ENCODE measurements at places on chromosomes 4 and X.
A peak's percentile ranks its signal among the peaks of the same experiment; 100 is the strongest.

GRCh38 chr4:104559502-104559901, 64.8 kb upstream of the CXXC4 start:
- H3K27ac ChIP-seq: no peak overlapping the region
- H3K36me3 ChIP-seq: no peaks in the 10 kb centered on the region

- H3K4me1 ChIP-seq: no peaks in the 10 kb centered on the region
- no peak overlapping the region for H3K27ac ChIP-seq
- H3K27me3 ChIP-seq: no peaks in the 10 kb centered on the region
- no peak for DNase-seq
- H3K36me3 ChIP-seq: no peaks in the 10 kb centered on the region
- no peak overlapping the region for H3K4me3 ChIP-seq
Observed at GRCh38 chrX:46713672-46714490, 45.0 kb downstream of the SLC9A7 start.

GRCh38 chr4:129583868-129584267, 487.9 kb downstream of the C4orf33 start:
- no peak overlapping the region for H3K4me3 ChIP-seq
- H3K27ac ChIP-seq: no peak overlapping the region
- H3K27me3 ChIP-seq: no peaks in the 10 kb centered on the region
- H3K4me1 ChIP-seq: no peaks in the 10 kb centered on the region
- no peaks in the 10 kb centered on the region for H3K36me3 ChIP-seq

DNA sequence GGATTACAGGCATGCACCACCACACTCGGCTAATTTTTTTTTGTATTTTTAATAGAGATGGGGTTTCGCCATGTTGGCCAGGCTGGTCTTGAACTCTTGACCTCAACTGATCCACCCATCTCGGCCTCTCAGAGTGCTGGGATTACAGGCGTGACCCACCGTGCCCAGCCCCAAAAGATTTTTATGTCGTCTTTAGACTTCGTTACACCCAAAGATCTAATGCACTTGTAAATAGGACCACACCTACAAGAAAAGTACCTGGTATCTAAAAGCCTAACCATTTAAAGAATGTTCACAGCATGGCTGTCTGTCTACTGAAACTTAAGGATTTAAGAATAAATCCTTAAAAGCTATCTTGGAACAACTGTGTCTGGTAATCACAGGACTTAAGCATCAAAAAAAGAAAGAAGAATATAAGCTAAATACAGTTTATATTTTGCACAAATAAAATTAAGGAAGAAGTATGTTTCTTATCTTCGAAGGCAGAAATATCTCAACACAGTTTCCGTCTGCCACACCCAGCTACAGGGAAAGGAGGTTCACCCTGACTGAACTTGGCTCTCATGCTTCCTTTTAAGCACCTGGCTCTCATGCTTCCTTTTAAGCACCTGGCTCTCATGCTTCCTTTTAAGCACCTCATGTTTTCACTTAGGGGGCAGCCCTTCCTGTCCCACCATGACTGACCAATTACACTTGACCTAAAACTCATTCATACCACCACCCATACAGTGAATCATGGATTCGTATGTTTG, 92.0 kb upstream of the STS start:
- no peak for DNase-seq
- H3K4me3 ChIP-seq: peak overlapping the region; percentile 47
- peaks cover 9% of the 10 kb centered on the region for H3K4me1 ChIP-seq
- H3K27ac ChIP-seq: peak overlapping the region; percentile 97
- H3K36me3 ChIP-seq: peaks cover 68% of the 10 kb centered on the region

DNA sequence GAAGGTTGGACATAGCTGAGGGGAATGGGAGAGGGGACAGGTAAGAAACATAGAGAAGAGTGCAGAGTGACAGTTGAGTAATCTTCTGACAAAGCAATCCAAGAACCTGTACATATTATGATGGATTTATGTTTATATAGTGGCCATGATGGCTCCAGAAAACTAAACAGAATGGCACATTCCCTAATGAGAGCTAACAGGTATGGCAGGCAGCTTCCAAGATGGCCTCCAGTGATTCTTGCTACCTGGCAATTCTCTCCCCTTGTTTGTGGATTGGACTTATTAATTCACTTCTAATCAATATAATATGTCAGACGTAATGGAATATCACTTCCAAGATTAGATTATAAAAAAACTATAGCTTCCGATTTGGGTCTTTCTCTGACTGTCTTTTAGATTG, 359.5 kb downstream of the DTHD1 start:
- H3K36me3 ChIP-seq: no peaks in the 10 kb centered on the region
- no peaks in the 10 kb centered on the region for H3K4me1 ChIP-seq
- no peak for DNase-seq
- H3K27me3 ChIP-seq: no peaks in the 10 kb centered on the region

DNA sequence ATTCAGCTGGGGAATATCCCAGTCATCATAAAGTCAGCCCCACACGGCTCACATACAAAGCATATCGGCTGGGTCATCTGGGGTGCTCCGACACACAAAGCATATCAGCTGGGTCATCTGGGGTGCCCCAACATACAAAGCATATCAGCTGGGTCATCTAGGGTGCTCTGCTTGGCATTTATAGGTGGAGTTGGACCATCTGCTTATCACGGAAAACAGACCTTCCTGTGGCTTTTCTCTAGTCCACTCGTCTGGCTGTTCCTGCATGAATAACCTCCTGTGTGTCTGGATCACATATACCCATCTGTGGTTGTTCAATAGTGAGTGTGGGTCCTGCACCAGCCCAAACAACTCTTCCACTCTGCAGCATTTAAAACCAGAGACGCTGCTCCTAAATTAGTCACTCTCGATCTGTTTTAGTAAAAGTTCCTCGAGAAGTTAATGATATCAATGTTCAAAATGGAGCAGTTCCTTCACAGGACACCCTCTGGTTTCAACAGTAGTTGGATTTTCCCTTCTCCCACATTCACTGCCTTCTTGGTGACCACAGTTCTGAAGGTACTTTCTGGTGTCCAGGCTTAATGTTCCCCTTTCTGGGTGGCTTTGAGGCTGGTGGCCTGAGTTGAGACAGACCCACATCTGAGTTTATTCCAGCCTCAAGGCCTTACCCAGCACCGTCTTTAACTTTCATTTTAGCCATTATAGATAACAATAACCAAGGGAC, 70.0 kb upstream of the FRG1 start:
- no peak overlapping the region for H3K4me3 ChIP-seq
- DNase-seq: no peak
- no peak overlapping the region for H3K27ac ChIP-seq
- H3K36me3 ChIP-seq: no peaks in the 10 kb centered on the region
- no peaks in the 10 kb centered on the region for H3K27me3 ChIP-seq

DNA sequence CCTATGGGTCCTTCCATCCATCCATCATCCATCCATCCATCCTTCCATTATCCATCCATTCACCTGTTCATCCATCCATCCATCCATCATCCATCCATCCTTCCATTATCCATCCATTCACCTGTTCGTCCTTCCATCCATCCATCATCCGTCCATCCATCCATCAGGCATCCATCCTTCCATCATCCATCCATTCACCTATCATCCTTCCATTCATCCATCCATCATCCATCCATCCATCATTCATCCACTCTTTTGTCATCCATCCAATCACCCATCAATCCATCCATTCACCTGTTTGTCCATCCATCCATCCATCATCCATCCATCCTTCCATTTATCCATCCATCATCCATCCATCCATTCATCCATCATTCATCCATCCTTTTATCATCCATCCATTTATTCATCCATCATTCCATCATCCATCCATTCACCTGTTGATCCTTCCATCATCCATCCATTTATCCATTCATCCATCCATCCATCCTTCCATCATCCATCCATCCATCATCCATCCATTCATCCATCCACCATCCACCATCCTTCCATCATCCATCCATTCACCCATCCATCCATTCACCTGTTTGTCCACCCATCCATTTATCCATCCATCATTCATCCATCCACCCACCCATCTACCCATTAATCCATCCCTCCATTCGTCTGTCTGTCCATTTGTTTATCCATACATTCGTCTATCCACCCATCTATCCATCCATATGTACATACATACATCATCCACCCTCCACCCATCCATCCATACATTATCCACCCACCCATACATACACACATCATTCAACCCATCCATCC, 34.8 kb downstream of the SH3TC1 start:
- H3K36me3 ChIP-seq: no peaks in the 10 kb centered on the region
- no peak for DNase-seq
- H3K4me1 ChIP-seq: peaks cover 9% of the 10 kb centered on the region
